ENCODE measurements at places on chromosomes 11 and 22.

- peak; percentile 58 for DNase-seq
Measured at GRCh38 chr11:33598426-33599069, 102.1 kb downstream of the C11orf91 start.

GRCh38 chr11:102599642-102600261, 25.4 kb downstream of the MMP20 start:
- DNase-seq = no peak

DNA sequence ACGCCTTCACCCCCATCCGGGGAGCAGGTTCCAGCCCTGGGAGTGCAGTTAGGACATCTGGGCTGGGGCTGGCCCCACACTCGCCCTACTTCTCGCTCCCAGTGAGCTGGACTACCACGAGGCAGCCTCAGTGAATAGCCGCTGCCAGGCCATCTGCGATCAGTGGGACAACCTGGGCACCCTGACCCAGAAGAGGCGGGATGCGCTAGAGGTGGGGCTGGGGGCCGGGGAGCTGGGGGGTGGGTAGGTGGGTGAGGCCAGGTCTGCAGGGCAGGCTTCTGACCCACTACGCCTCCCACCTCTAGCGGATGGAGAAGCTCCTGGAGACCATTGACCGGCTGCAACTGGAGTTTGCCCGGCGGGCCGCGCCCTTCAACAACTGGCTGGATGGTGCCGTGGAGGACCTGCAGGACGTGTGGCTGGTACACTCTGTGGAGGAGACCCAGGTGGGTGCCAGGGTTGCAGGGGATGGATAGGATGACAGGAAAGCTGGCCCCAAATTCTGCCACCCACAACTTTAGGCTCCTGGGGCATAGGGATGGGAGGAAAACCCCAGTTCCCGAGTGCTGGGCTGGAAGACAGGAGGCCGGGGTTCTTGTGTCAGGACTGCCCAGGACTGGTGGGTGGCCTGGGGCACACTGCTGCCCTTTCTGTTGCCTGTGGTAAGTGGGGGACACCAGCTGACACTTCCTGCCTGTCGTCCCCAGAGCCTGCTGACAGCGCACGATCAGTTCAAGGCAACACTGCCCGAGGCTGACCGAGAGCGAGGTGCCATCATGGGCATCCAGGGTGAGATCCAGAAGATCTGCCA, 8.3 kb downstream of the CTSF start:
- DNase-seq = no peak

DNA sequence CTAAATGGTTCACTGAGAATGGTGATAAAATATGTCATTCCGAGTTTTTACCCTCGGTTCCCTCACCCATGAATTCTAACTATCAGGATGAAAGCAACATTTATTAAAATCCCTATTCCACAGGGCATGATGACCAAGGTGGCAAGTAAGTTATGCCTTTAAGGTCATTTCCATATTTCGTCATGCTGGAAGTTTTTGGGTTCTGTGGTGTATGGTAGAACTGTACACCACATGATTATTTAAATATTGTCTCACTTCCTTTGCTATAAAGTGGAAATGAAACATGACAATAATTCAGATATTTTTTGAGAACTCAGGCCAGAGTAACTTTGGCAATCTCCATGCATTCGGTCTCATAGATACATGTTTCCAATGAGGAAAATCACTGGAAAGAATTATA, 68.5 kb upstream of the CARD18 start:
- DNase-seq = no peak

DNA sequence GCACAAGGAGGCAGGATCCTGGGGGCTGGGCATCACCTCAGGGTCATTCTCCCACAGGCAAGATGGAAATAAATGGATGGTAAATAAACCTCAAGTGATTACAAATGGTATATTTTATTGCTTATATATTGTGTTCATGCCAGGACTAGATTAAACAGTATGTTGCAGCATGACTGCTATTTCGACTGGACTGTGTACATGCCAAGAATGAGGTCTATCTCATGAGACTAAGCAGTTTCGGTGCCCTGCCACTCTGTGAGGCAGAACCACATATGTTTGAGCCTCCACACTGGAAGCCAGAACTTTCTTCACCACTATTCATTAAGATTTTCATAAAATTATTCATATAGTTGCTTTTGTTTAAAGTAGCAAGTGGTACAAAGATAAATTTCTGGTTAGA, 140.2 kb downstream of the DDX10 start:
- DNase-seq = no peak

- DNase-seq = no peak
Measured at GRCh38 chr11:95923439-95923727, 524 bp downstream of the MTMR2 start.

Data from kidney (tissue), 22 donors.